K562 (cell line): ENCODE measurements at places on chromosomes 1 and 21. TPM values are rescaled to one million over a fixed set of nuclear protein-coding genes. Genes with fewer than 3 reads are reported as not detected.

OR2M3 gene
- not detected in 2 replicates for polyA plus RNA-seq

MFSD2A gene
- not detected in 2 replicates for polyA plus RNA-seq

RCSD1 gene
- polyA plus RNA-seq, result 53.2 and 54.5 TPM in 2 replicates

ACTA1 gene
- polyA plus RNA-seq, result not detected in 2 replicates

BNIPL gene
- 0.73 and 1.4 TPM in 2 replicates for polyA plus RNA-seq

GUCA2B gene
- polyA plus RNA-seq, result not detected in 2 replicates

SLC30A10 gene
- 9.5 and 10.5 TPM in 2 replicates for polyA plus RNA-seq

ADIPOR1 gene
- polyA plus RNA-seq, result 92.6 and 126 TPM in 2 replicates

TFAP2E gene
- polyA plus RNA-seq, result 0.04 and 0.07 TPM in 2 replicates

AGBL4 gene
- polyA plus RNA-seq, result not detected in 2 replicates

CCDC30 gene
- polyA plus RNA-seq, result 0.12 and 0.23 TPM in 2 replicates

ETNK2 gene
- 0.03 TPM in 1 of 2 replicates, not detected in the other for polyA plus RNA-seq

TOR3A gene
- polyA plus RNA-seq, result 94.5 and 94.7 TPM in 2 replicates

SAMSN1 gene
- 129 and 135 TPM in 2 replicates for polyA plus RNA-seq

C1orf116 gene
- polyA plus RNA-seq, result 0.62 and 0.95 TPM in 2 replicates

INKA2 gene
- 0.12 and 0.53 TPM in 2 replicates for polyA plus RNA-seq

INAVA gene
- not detected in 2 replicates for polyA plus RNA-seq

KLHDC8A gene
- not detected in 2 replicates for polyA plus RNA-seq

EVI5 gene
- polyA plus RNA-seq, result 16.2 and 19.6 TPM in 2 replicates

UQCRH gene
- polyA plus RNA-seq, result 1,877 and 2,534 TPM in 2 replicates

PGLYRP4 gene
- polyA plus RNA-seq, result not detected in 2 replicates
